Bronchial epithelial cell (primary cell): ENCODE measurements at places on chromosomes 1 and 21.

GRCh38 chr1:3333903-3334302, 120.6 kb upstream of the ARHGEF16 start:
- DNase-seq = no peak

GRCh38 chr21:27248814-27249213, 281.9 kb upstream of the ADAMTS5 start:
- DNase-seq = no peak

DNA sequence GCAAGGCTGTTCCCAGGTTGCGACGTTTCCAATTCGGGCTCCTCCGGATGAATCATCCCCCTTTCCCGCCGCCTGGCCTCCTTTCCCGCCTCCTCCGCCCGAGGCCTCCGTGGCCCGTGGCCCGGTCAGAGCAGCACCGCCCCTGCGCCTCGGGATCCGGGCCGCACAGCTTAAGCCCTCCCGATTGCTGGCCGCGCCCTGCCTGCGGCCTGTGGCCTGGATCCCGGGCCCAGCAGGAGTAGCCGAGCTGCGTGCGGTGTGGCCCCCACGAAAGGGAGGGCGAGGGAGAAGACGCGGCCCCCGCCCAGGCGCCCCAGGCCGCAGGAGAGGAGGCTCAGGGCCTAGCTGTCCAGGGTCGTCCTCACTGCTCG, 1.0 kb downstream of the TMEM200B start:
- peak; percentile 24 for DNase-seq

DNA sequence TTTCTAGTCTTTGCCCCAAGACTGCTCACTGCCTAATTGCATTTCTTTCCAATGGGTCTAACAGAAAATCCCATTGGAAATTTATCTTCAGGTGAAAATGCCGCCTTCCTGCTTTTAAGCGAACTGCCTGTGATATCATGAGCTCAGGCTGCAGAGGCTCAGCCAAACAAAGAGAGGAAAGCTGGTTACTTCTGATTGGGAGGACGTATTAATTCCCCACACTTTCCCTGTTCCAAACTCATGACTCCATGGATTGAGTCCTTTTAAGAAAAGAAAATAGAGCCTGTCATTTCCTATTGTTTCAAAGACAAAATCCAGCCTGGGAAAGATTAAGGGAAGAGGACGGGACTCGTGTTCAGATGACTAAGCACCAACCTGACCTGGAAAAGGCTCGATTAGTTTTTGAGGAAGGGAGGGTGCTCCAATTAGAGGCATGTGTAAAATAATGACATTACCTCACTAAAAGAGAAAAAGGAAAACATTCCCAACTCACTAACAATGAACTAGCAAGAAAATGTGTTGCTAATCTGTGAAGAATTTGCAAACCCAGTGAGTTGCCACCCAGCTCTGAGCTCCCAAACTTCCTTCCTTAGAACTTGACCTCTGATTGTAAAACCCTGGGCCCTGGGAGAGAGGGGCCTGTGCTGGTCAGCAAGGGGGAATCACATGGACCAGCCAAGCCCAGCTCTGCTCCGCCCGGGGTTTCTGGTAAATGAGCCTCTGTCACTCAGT, 61.2 kb downstream of the TCP10L start:
- DNase-seq = peak; percentile 78

GRCh38 chr1:225544924-225545323, 108.0 kb downstream of the ENAH start:
- DNase-seq = no peak

DNA sequence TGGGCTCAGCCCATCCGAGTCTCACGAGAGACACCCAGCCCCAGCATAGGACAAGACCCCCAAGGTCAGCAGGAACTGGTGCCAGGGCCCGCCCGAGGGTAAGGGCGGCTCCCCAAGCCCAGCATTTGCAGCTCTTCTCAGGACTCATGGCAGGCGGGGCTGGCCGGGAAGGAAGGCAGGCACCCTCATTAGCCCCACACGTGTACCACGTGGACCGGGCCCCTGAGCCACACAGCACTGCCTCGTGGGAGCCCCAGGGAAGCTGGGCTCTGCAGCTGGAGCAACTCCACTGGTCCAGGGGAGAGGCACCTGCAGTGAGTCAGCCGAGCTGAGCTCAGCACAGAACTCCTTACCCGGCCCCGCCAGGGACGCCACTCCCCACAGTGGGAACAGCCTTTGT, 97.7 kb upstream of the IFFO2 start:
- DNase-seq = no peak

DNA sequence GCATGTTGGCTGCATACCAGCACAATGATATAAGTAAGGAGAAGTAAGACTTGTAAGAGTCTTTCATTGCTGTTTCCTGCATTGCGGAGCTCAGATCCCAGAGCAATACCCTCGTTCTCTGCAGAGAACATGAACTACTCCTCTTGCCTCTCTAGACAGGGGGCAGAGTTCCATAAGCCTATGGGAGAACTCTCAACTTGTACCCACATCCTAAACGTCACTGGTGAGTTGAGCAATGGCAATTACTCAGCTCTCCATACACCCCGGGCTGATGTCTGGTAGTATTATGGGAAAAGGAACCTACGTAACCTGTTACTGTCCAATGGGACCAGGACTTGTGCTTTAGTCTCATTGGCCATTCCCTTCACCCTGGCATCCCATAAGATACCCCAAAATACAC, 27.3 kb upstream of the ZNF496 start:
- DNase-seq = peak; percentile 75

DNA sequence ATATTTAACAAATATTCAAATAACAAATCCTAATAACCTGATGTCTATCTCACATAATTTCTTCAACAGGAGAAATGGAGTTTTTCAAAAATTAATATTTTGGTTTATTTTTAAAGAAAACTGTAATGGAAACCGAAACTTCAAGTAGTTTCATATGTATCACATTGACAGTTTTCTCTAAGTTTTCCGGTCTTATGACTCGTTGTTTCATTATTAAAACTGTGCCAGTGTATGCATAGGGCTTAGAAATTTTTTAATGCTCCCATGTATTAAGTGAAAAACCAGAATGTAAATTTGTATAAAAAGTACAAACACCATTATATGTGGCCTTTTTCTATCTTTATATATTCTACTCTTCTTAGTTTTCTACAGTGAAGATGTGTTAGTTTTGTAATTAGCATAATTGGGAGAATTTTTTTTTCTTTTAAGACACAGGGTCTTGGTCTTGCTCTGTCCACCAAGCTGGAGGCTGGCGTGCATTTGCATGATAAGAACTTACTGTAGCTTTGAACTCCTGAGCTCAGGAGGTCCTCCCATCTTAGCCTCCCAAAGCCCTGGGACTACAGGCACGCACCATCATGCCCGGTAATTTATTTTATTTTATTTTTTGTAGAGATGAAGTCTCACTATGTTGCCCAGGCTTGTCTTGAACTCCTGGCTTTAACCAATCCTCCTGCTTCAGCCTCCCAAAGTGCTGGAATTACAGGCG, 43.9 kb upstream of the SAMSN1 start:
- DNase-seq = no peak

DNA sequence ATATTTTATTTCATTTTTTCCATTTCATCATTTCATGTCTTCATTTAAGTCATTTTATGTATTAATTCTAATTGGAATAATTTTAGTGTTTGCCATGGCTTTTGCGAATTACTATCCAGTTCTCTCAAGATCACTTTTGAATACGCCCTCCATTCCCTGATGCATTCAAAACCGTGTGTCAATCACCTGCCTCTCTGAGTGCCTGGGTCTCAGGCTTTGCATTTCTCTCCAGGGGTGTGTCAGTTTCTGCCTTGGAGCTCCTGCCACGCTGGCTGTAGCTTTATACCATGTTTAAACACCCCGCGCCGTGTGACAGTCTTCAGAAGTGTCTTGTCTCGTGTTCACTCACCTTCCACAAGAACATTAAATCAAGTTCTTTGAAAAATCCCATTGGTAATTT, 7.4 kb upstream of the DNMT3L start:
- no peak for DNase-seq

GRCh38 chr21:31043471-31043870, 5.2 kb upstream of the KRTAP19-8 start:
- DNase-seq = no peak

DNA sequence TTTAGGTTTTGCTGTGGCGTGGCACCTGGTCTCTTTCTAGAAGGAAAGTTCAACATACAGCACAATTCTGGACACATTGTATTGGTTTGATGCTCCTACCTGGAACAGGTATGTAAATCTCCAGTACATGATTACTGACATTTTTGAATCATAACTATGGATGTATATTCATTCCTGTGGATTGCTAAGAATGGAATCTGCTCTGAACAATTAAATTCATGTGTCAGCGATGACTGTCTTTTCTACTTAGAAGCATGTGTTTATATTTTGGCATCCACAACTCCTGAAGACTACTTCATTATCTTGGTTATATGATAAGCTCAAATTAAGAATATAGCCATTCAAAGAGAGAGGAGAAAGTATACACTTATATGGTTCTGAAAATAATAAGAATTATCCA, 291.8 kb downstream of the CHRM3 start:
- DNase-seq = peak; percentile 3

DNA sequence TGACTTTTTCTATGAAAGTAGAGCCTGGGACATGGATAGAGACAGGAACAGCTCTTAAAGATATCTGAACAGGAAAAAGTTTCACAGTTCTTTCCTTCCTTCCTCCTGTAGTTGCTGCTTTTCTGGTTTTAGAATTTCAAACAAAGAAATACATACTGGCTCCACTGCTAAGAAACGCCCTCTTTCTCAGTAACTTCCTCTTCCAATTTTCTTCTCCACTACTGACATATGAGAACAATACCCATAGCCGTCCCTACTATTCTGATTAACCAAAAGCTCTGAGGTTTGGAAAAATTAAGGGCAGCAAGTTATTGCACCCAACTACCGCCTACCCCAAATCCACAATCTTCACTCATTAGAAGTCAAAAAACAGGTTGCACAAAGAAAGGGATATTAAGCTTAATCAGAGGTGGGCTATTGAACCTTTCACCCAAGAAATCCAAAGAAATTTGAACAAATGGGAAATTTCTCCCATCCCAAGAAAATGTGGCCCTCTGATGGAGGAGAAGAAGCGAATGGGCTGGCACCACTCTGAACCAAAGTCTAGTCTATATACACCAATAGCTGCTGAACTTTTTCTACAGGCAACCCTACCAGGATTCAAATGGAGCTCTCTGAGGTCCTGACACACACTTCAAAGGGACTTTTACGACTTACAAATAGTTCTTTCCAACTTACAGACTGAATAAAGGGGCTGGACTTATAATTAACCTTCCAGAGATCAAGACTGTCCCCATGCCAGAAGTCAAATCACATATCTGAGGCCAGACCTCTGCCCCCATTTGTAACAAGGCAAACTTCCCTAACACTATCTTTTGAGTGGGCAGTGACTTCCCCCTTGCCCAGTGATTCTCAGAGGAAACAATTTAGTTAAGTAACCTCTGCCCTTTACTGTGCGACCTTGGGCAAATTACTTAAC, 1.7 kb downstream of the WASF2 start:
- peak; percentile 36 for DNase-seq

- no peak for DNase-seq
Observed at GRCh38 chr1:208083016-208083714, 161.0 kb downstream of the PLXNA2 start.

- no peak for DNase-seq
Observed at GRCh38 chr1:20275319-20275925, 15.3 kb upstream of the VWA5B1 start.

- no peak for DNase-seq
Observed at GRCh38 chr1:156703741-156704140, 1.6 kb downstream of the CRABP2 start.

DNA sequence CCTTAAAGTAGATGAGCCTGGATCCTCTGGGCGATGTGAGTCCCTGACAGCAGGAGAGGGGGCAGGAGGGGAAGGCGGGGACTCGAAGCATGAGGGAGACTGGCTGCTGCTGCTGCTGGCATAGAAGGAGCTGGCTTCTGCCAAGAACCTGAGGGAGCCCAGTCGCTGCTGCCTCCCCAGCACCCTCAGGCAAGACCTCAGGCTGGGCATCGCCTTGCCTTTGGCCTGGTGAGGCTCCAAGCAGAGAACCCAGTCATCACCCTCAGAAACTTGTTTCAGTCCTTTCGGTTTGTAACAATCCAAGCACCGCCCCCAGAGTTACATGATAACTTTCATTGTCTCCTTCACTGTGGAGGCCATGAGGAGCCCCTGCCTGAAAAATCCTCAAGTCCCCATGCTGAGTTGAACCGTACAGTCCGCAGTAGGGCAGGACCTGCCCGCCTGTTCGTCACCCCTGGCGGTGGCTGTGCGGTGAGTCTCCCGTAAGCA, 38.8 kb downstream of the POFUT2 start:
- no peak for DNase-seq

DNA sequence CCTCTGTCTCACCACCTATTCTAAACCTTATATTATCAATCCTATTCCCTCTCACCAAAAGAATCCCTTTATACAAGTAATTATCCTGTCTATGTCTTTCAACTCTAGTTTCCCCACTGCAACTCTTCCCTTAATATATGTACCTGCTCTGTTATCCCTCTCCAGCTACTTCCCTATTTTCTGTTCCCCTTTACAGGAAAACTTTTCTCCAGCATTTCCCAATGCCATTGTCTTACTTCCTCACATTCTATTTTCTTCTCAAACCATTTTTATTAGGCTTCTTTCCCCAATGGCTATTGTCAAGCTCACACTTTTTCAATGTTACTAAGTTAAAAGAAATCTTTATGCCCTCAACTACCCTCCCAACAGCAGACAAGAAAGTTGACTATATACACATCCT, 11.6 kb downstream of the DPYD start:
- DNase-seq = no peak

GRCh38 chr21:42048870-42049577, 22.1 kb upstream of the UMODL1 start:
- DNase-seq = no peak

GRCh38 chr1:162087111-162087510, 17.6 kb downstream of the NOS1AP start:
- no peak for DNase-seq

- DNase-seq = peak; percentile 86
Observed at GRCh38 chr1:44072204-44072603, 40.9 kb upstream of the SLC6A9 start.

- DNase-seq = no peak
Observed at GRCh38 chr1:178940068-178940765, 69.3 kb upstream of the ANGPTL1 start.

GRCh38 chr1:5597171-5597850, 394.9 kb downstream of the NPHP4 start:
- peak; percentile 47 for DNase-seq

GRCh38 chr21:44965251-44966022, 25.6 kb downstream of the SLX9 start:
- no peak for DNase-seq

GRCh38 chr1:66339944-66340343, 194.0 kb upstream of the SGIP1 start:
- DNase-seq = no peak

DNA sequence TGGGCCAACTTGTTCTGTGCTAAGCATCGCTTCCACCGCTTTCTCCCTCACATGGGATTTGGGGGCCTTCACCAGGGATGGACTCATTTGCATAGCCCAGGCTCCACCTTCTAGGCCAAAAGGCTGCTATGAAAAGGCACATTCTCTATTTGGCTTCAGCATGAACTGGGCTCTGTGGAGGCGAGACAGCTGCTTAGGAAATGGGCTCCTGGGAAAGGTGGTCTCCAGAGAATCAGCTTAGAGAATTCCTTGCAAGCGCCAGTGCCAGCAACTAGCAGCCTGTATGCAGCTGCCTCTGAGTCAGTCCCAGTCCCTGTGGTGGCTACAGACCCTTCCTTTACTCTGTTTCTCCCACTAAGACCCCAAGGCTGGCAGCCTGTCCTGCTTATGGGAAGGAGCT, 214.5 kb downstream of the HIVEP3 start:
- DNase-seq = no peak

GRCh38 chr1:39381839-39382238, 109.6 kb upstream of the BMP8A start:
- DNase-seq = no peak
